CD4-positive, alpha-beta T cell treated with Interleukin-15 for 1 hour (primary cell): ENCODE measurements at places on chromosomes 16 and 17.

GRCh38 chr17:55601874-55602364 is 90.7 kb upstream of the SMIM36 start:
- peak; percentile 17 for DNase-seq

GRCh38 chr16:71811261-71811803 is 2.7 kb upstream of the AP1G1 start:
- no peak for DNase-seq

- no peak for DNase-seq
These were observed 12.8 kb downstream of the PIMREG start for GRCh38 chr17:6456914-6457687.

GRCh38 chr17:79331492-79331891 is 256.9 kb downstream of the ENGASE start:
- no peak for DNase-seq

- DNase-seq = no peak
These were observed 31.0 kb upstream of the ADCY9 start for GRCh38 chr16:4147236-4147635.

GRCh38 chr16:69397821-69398521 is 12.2 kb upstream of the TERF2 start:
- DNase-seq = no peak

DNA sequence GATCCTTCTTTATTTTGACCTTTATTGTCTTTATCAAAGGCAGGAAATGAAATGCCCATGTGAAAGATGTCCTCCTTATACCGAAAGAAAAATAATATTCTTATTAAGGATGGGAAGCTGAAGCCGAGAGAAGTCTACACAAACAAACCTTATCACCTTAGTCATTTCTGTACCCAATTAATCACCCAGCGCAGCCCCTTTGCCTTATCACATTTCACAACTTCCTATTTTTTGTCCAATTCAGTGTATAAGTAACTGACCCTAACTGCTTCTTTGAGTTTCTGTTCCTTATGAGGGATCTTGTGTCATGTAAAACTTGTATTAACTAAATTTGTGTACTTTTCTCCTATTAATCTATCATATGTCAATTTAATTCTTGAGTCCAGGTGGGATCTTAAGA is 16.4 kb upstream of the CCL23 start:
- DNase-seq = no peak

- no peak for DNase-seq
These were observed 110.3 kb upstream of the CDC42EP4 start for GRCh38 chr17:73422121-73422520.

- DNase-seq = no peak
These were observed 1.8 kb upstream of the ADAT1 start for GRCh38 chr16:75624921-75625334.

GRCh38 chr17:19720631-19721426 is 4.4 kb upstream of the SLC47A2 start:
- no peak for DNase-seq

- no peak for DNase-seq
These were observed 54.5 kb upstream of the HS3ST4 start for GRCh38 chr16:25637236-25637635.

DNA sequence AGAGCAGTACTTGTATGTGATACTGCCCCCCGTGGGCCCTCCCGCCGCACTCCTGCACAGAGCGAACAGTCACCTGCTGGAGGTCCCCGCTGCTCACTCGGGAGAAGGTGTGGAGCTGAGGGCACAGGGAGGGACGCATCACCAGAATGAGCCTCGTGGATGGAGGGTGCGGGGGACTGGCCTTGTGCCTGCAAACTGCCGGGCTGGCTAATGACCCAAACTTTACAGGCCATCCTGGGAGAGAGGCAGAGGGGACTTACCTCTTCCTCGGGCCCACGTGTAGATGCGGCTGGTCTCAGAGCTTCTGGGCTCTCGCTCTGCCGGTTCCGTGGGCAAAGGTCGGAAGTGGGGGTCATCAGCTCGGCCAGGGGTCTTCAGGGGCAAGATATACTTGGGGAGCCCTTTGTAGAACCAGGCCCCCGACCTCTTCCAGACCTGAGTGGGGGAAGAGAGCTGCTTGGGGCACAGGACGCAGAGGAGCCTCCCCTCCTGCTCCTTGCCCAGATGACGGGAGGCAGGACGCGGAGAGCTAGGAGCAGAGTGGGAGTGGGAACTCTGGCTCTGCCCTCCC is 65.5 kb upstream of the DOC2B start:
- DNase-seq = no peak

- peak; percentile 53 for DNase-seq
These were observed 275.3 kb downstream of the PARN start for GRCh38 chr16:14354561-14355351.

DNA sequence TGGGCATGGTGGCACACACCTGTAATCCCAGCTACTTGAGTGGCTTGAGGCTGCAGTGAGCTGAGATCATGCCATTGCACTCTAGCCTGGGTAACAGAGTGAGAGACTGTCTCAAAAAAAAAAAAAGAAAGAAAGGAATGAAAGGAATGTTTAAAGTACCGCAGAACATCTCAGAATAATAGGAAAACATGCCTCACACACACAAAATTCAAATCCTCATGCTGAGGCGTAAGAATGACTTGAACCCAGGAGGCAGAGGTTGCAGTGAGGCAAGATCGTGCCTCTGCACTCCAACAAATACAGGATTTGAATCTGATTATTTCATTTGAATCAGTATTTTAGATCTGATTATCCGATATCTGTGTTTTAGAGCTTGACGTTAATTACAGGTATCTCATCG is 21.3 kb upstream of the GAA start:
- no peak for DNase-seq

DNA sequence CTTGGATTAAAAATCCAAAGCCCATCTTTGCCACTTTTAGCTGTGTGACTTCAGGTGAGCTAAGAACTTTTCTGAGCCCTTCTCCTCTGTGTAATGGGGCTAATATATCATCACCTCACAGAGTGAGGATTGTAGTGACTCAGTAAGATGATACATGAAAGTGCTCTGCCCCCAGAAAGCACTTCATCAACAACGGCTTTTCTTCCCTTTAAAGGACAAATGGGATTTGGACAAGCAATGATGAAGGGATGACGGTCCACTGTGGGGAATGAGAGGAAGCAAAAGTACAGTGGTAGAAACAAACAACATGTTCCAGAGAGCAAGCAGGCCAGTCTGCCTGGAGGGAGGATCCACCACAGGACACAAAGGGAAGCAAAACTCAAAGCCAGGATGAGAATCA is 14.3 kb upstream of the TMED6 start:
- no peak for DNase-seq

GRCh38 chr16:26594666-26595065 is 472.1 kb upstream of the C16orf82 start:
- DNase-seq = no peak

- DNase-seq = no peak
These were observed 80.8 kb upstream of the HSBP1 start for GRCh38 chr16:83727018-83727417.

GRCh38 chr16:71933913-71934695 is 38.8 kb downstream of the IST1 start:
- no peak for DNase-seq

DNA sequence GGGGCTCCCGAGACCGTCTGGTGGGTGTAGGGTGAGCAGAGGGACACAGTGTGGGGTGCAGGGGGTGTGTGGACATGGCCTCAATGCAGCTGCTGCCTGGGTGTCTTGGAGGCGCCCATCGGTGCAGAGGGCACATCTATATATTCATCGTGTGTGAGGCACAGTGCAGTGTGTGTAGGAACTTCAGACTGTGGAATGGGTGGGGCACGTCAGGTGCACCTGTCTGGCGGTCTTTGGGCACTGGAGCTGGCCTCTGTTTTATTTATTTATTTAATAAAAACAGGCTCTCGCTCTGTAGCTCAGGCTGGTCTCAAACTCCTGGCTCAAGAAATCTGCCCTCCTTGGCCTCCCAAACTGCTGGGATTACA is 16.8 kb downstream of the LASP1 start:
- DNase-seq = no peak

- peak; percentile 30 for DNase-seq
These were observed 9.4 kb downstream of the MAP3K14 start for GRCh38 chr17:45307290-45308015.

GRCh38 chr17:39659279-39660010 is 5.7 kb upstream of the TCAP start:
- DNase-seq = no peak

DNA sequence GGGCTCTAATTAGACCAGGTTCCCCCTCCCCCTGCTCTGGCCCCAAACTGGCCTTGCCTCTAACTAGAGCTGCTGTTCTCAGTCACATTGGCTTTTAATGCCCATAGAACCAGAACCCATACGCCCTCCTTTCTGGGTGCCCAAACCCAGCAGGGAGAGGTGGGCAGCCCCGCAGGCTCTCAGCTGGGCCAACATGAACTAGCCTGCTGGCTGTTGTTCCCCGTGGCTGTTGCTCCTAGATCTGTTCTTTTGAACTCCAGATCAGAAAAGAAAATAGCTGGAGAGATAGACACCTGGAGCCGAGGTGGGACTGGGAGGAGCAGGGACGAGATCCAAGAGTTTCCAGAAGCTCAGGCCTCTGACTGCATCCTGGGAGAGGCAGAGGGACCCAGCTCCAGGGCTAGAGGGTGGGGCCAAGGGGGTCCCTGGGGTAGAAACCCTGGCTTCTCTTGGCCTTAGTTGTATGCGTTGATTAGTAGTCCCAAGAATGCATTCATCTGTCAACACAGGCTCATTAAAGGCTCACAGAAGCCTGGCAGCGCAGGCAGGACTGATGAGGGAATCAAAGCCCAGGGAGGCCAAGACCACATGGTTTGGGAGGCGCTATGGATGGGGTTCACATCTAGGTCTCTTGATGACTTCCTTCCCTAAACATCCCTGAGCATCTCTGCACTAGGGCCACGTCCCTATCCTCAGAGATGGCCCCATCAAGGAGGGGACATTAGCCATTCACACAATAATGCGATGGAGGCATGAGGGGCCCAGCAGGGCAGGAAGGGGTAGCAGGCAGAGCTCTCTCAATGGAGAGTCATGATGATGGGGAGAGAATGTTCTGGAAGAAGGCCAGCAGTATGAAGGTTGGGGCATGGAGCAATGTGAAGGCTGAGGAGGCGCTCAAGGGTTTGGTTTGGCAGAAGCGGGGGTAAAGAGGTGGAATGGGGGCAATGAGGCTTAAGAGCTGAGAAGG is 1.3 kb upstream of the CPSF4L start:
- no peak for DNase-seq

GRCh38 chr17:69412251-69412671 is 2.2 kb upstream of the MAP2K6 start:
- no peak for DNase-seq

DNA sequence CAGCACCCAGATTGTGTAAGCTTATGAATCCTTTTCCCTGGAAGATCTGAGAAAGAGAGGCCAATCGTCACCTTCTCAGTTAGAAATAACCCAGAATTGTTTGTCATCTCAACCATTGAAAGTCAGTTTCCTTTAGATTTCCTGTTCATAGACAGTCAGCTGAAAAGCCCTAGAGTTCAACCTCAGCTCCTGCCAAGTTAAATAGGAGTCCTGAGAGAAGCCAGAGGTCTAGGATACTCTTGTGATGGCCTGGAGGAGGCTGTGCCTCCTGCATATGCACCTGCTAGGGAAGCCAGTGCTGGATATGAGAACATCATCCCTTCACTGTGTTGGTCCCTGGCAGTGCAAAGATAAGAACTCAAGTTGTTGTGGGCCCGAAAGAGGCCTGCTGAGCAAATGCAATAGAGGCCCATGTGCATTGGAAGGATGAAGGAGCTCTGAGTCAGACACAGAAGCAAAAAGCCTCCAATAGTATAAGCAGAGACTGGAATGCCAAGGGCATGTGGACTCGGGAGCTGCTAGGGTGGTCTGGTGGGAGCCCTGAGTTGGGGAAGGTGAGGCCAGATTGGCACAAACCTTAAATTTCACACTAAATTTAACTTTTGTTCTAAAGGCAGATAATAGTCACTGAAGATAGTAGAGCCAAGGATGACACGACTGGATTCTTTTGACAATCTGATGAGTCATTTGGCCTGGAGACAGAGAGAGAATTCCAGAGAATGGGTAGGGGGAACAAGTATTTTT is 520.9 kb upstream of the CDH5 start:
- no peak for DNase-seq

- DNase-seq = no peak
These were observed 126.0 kb upstream of the ERCC4 start for GRCh38 chr16:13793841-13794409.
